Activated T-helper 1 cell treated with anti-CD3 and anti-CD28 coated beads, Interleukin-12 subunit alpha, Interleukin-12 subunit beta, Interleukin-2, Interleukin-4 antibody, amounts not matched to agents 30 ng/mL and 10 ng/mL and 1 ng/mL, durations not matched to agents 14 hours and 24 hours and 36 hours (primary cell): ENCODE measurements at places on chromosomes 7 and 10. TPM values are rescaled to one million over a fixed set of nuclear protein-coding genes. Genes with fewer than 3 reads are reported as not detected.

Gene PIP
- not detected in 2 replicates for total RNA-seq

GRCh38 chr10:393787-394438 is 258.7 kb downstream of the ZMYND11 start:
- peaks cover 2% of the 10 kb centered on the region for H3K27me3 ChIP-seq
- H3K4me3 ChIP-seq = no peak overlapping the region
- H3K4me1 ChIP-seq = no peaks in the 10 kb centered on the region
- DNase-seq = no peak

Gene SEMA3D
- total RNA-seq = 0.60 and 0.64 TPM in 2 replicates

Gene HGF
- total RNA-seq = not detected in 2 replicates

DNA sequence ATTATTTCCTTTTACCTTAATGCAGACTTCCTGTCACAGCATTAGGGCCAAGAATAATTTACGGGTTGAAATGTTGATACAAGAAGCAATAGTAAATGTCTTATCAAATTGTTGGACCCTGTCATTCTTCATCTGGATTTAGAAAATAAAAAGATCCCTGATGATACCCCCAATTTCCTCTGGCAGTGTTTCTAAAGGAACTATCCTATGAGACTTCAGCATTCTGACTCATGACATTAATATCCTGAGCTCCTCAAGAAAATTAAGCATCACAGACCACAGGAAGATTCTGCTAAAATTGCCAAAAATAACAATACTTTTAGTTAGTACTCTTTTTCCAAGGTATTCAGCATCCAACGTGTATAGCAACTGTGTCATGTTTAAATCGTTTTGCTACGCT is 490.5 kb upstream of the ANKRD30A start:
- H3K36me3 ChIP-seq = no peaks in the 10 kb centered on the region
- no peak overlapping the region for H3K4me3 ChIP-seq
- DNase-seq = no peak
- no peak overlapping the region for H3K27ac ChIP-seq

- no peaks in the 10 kb centered on the region for H3K4me1 ChIP-seq
- H3K36me3 ChIP-seq = no peaks in the 10 kb centered on the region
- no peaks in the 10 kb centered on the region for H3K27me3 ChIP-seq
- DNase-seq = no peak
Observed at GRCh38 chr10:310371-310770, 175.1 kb downstream of the ZMYND11 start.

DNA sequence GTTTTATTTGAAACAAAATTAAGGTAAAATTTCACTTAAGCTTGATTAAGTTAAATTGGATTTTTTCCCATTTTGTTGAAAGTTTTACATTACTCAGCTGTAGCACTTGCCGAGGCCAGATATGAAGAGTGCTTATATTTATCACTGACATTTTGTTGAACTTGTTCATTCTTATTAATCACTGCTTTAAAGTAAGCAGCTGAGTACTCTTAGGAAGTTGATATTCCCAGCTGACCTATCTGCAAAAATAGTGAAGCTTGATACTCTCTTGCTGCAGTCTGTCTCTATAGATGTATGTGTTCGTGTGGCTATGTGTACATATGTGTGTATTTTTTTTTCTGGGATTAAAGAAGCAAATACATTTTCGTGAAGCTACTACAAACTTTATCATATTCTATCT is 150.0 kb downstream of the SKAP2 start:
- no peak overlapping the region for H3K27ac ChIP-seq
- H3K4me3 ChIP-seq = no peak overlapping the region
- H3K27me3 ChIP-seq = peaks cover 10% of the 10 kb centered on the region

GRCh38 chr10:4686644-4686996 is 139.4 kb upstream of the AKR1E2 start:
- peaks cover 7% of the 10 kb centered on the region for H3K27me3 ChIP-seq
- H3K36me3 ChIP-seq = no peaks in the 10 kb centered on the region
- peak overlapping the region; percentile 80 for H3K27ac ChIP-seq
- H3K4me1 ChIP-seq = peaks cover 20% of the 10 kb centered on the region
- H3K4me3 ChIP-seq = no peak overlapping the region

Gene AP5Z1
- total RNA-seq = 55.9 and 56.8 TPM in 2 replicates

GRCh38 chr10:93495654-93496321 is 624 bp upstream of the CEP55 start:
- H3K4me3 ChIP-seq = peak overlapping the region; percentile 88
- DNase-seq = no peak
- peak overlapping the region; percentile 67 for H3K27ac ChIP-seq
- peaks cover 40% of the 10 kb centered on the region for H3K4me1 ChIP-seq
- H3K27me3 ChIP-seq = no peaks in the 10 kb centered on the region

Gene LYZL1
- total RNA-seq = not detected in 2 replicates

Gene NEUROD6
- not detected in 2 replicates for total RNA-seq

DNA sequence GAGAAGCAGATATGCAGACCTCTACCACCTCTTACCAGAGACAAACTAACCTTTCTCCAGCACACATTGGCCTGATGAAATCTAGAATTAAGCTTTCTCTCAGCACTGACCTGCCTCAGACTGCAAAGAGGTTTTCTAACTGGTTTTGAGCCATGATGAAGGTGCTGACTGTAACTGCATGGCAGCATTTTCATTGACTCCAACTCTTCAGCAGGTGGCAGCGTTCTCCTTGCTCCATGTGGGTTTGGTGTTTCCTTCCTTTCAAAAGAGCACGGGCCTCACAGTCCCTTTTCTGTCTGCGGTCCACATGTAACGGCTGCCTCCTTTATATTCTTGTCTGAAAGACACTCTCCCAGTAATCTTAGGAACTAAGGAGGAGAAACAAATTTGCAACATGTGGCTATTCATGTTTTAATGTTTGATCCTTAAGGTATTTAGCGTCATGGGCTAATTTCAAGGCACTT is 12.6 kb downstream of the KLLN start:
- no peak overlapping the region for H3K4me3 ChIP-seq
- DNase-seq = peak; percentile 40
- H3K4me1 ChIP-seq = peaks cover 15% of the 10 kb centered on the region
- no peak overlapping the region for H3K27ac ChIP-seq
- H3K36me3 ChIP-seq = no peaks in the 10 kb centered on the region
